NCI-H1417 (cell line): ENCODE measurements at places on chromosomes 5 and 9.

DNA sequence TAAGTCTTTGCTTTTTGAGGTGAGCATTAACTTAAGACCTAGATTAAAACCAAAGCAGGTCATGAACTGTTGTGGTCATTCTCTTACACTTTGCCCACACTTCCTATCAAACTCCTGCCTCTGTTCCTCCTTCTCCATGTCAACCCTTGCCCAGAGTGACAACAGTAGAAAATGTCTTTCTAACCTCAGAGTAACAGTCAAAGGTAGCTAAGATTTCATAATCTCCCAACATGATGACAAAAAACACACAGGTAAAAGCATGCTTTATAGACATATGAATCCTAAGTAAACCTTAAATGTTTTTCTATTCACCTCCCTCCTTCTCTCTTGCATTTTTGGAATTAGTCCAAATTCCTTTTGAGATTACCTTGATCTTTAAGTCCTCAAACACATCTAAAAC is 422.3 kb downstream of the SPATA31D1 start:
- no peak for DNase-seq

DNA sequence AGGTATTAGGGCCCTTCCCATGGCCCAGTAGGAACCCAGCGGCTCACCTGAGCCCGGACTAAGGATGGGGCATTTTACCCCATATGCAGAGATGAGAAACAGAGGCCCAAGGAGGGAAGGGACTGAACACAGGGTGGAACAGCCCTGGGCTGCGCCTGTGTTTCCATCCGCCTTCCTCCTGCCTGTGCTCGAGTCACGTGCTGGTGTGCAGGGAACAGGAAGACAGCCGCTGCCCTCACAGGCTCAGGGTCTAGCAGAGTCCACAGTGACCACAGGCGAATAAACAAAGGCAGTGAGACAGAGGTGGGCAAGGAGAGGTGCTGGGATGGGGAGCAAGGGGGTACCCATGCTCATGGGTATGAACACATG is 129.4 kb downstream of the C9orf50 start:
- DNase-seq = no peak

- DNase-seq = no peak
These were observed 220.9 kb downstream of the ACTL7B start for GRCh38 chr9:108634672-108635462.

DNA sequence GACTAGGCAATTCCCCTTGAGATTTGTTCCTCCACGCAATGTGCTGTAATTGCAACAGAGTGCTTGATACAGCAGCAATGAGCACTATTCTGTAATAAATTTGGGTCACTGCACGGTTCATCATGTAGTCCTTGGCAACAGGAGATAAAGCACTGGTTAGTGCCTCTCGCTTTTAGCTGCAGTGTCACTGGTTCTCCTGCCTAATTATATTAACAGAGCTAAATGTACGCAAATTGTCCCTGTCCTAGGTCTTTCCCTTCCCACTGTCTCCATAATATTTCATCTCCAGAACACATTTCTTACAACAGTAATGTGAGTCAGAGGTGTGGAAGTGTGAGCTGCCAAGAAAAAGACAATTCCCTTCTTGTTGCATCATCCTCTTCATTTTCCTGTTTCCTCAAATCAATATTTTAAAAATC is 553.1 kb downstream of the ZNF608 start:
- DNase-seq = no peak

DNA sequence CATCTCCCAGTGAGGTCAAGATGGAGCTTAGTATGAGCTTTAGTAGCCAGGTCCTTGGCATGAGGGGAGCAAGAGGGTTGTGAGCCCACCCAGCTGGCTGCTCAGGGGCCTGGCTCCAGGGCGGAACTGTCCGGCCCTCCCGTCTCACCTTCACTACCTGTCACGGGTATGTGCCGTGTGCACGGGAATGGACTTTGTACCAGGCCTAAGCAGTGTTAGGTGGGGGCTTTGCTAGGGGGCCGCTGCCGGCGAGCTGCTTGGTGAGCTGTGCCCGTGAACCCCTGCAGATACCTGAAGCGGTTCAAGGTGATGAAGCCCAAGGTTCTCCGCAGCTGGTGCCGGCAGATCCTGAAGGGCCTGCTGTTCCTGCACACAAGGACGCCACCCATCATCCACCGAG is 46.7 kb downstream of the WNK2 start:
- DNase-seq = no peak

DNA sequence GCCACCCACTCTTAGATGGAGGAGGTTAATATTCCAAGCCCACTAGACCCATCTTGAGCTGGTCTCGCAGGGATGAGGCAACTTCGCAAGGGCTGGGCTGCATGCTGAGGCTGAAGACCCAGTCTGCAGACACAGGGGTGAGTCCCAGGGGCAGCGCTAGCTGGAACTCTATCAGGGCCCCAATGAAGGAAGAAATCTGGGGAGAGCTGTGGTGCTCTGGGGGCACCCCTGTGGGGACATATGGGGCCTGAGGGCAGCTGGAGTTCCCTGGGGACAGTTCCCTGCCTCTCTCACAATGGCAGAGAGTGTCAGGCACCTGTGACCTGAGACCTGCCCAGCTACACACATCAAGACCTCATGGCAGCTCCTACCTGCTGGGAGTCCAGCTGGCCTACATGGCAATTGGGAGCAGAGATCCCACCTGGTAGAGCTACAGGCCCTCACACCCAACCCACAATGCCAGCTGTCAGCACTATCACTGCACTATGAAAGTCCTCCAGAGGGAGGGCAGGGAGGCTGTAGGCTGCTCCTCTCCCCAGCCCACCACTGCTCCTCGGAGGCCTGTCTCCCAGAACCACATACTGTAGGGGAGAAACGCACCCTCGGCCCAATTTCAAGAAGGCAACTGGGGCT is 202.2 kb downstream of the GABBR2 start:
- DNase-seq = no peak

GRCh38 chr9:36401164-36401740 is 1.2 kb upstream of the RNF38 start:
- no peak for DNase-seq
